ENCODE measurements at places on chromosomes 3 and 15.

GRCh38 chr3:153681057-153681456 is 440.1 kb upstream of the ARHGEF26 start:
- DNase-seq = no peak

- DNase-seq = no peak
Measured at GRCh38 chr3:45964139-45964538, 20.9 kb downstream of the CXCR6 start.

DNA sequence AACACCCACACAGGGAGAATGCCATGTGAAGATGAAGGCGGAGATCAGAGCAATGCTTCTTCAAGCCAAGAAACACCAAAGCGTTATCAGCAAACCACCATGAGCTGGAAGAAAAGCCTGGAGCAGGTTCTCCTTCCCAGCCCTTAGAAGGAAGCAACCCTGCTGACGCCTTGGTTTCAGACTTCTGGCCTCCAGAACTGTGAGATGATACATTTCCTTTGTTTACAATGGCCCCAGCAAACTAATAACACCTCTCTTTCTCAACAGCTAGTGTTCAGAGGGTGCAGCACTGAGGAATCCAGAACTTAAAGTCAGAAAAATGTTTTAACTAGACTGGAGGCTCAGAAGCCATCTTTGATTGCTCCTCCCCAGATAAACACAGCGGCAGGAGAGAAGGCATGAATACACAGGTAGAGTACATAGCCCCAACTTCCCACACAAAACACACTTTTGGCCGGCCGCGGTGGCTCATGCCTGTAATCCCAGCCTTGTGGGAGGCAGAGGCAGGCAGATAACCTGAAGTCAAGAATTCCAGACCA is 132.4 kb upstream of the LPP start:
- no peak for DNase-seq

GRCh38 chr15:66994927-66995656 is 70.3 kb upstream of the SMAD3 start:
- DNase-seq = no peak

GRCh38 chr15:99347574-99347973 is 96.3 kb downstream of the LRRC28 start:
- no peak for DNase-seq

DNA sequence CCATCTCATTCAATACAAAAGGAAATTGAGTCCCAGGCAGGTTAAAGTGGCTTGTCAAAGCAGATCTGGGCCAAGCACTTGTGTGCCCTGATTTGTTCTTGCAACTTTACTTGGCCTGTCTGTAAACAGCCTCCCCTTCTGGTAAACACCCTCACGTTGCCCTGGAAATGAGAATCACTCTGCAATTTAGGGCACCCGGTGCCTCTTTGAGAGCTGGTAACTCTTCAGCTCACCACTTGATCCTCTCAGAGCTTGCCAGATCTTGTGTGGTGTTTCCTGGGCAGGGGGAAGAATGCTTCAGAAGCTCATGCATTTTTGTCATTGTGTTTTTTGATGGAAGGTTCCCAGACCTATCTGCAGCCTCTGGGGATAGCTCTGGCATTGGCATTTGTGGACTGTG is 11.3 kb downstream of the MED12L start:
- no peak for DNase-seq

GRCh38 chr3:182148360-182148759 is 436.6 kb downstream of the SOX2 start:
- DNase-seq = no peak

All from iPS-NIHi11 (cell line).